ENCODE measurements at places on chromosomes 11 and 22.

DNA sequence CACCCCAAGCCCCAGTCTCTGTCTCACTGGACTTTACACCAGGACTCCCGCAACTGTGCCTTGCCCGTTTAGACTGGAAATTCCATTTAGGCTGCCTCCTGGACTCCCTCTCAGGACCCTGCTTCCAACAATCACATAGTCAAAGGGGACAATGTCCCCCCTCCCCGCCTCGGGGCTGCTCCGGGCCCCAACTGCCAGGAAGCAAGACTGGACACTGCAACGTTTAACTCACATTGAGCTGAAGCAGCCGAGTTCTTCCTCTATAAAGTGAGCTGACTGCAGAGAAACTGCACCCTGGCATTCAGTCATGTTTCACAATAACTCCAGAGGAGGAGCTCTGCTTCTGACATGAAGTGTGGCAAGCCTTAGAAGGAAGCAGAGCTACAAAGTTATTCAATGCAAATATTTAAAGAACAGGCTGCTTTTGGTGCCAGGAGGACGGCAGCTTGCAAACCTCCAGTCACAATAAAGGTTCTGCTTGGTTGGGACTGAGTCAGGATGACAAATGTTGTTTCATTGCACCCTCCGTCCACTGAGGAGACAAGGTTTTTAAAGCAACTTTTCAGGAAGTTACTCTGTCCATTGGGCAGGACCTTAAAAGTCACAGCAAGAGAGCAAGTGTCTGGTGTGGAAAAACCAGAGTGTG, 19.9 kb downstream of the PACSIN2 start:
- no peak for DNase-seq

- DNase-seq = no peak
Observed at GRCh38 chr11:129967996-129968395, 34.6 kb downstream of the PRDM10 start.

- DNase-seq = no peak
Observed at GRCh38 chr22:25281675-25282345, 62.4 kb downstream of the CRYBB2 start.

DNA sequence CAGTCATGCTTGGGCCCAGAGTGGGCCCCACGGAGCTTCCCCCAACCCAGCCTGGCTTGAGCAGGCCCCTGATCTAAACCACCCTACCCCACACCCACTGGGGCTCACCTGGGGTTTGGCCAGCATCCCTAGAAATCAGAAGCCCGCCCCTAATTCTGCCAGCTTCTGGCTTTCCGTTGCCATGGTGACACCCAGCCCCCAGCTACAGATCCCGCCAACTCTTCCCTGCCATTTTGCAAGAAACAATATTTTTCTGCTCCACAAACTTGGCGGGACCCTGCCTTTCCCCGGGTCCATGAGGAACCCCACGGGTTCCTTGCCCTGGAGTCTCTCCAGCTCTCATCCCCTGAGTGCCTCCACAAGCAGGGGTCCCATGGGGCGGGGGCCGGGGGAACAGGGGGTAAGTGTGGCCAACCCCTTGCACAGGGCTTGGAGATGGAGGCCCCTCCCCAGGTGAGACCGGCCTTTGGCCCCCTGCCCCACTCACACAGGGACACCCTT, 90.0 kb downstream of the CDKN1C start:
- DNase-seq = no peak

- no peak for DNase-seq
Observed at GRCh38 chr22:22810018-22810427, 77.6 kb upstream of the IGLL5 start.

GRCh38 chr22:45577746-45578523, 75.3 kb downstream of the FBLN1 start:
- peak; percentile 56 for DNase-seq

- DNase-seq = peak; percentile 77
Observed at GRCh38 chr11:75142714-75143419, 8.0 kb upstream of the SLCO2B1 start.

DNA sequence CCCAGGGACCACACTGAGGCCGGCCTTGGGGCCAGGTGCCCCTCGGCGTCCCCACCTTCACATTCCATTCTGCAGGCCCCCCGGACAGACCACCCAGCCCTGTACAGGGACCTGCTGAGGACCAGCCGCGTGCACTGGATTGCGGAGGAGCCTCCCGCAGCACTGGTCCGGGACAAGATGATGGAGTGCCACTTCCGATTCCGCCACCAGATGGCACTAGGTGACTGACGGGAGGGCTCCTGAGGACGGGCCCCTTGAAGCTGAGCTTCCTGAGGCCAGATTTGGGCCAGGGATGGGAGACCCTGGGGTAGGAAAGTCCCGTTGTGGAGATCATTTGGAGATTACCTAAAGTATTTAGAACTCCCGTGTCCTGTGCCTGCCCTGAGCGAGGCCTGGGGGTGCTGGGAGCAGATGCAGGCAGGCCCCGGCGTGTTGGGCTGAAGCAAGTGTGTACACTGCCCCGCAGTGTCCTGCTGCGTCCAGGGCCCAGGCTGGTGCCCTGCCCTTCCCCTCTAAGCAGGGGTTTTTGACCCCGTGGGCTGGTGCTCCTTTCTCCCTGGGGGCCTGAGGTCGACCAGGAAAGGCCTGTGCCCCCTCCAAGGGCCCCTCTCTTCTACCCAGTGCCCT, 20.0 kb downstream of the TRMU start:
- no peak for DNase-seq

GRCh38 chr22:28381429-28382167, 298.0 kb downstream of the TTC28 start:
- no peak for DNase-seq

GRCh38 chr22:19819911-19820879, 34.5 kb downstream of the GNB1L start:
- no peak for DNase-seq

GRCh38 chr11:128891913-128892398, 800 bp downstream of the KCNJ5 start:
- DNase-seq = no peak

- no peak for DNase-seq
Observed at GRCh38 chr11:128453444-128454336, 133.7 kb downstream of the ETS1 start.

DNA sequence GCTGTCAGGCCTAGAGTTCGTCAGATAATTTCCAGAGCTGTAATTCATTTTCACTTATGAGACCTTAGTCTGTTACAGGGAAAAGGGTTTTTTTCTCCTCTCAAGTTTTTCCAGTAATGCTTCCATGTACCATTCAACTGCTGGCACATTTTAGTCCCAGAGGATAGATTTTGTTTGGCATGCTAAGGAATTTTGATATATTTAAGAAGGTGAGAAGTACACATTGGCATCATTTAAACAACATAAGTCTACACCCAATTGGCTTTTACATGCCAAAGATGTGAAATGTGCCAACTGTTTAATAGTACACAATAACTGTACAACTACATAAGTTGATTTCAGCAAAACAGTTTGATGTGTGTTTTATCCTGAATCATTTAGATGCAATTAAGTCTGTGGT, 71.0 kb downstream of the PAX6 start:
- no peak for DNase-seq

DNA sequence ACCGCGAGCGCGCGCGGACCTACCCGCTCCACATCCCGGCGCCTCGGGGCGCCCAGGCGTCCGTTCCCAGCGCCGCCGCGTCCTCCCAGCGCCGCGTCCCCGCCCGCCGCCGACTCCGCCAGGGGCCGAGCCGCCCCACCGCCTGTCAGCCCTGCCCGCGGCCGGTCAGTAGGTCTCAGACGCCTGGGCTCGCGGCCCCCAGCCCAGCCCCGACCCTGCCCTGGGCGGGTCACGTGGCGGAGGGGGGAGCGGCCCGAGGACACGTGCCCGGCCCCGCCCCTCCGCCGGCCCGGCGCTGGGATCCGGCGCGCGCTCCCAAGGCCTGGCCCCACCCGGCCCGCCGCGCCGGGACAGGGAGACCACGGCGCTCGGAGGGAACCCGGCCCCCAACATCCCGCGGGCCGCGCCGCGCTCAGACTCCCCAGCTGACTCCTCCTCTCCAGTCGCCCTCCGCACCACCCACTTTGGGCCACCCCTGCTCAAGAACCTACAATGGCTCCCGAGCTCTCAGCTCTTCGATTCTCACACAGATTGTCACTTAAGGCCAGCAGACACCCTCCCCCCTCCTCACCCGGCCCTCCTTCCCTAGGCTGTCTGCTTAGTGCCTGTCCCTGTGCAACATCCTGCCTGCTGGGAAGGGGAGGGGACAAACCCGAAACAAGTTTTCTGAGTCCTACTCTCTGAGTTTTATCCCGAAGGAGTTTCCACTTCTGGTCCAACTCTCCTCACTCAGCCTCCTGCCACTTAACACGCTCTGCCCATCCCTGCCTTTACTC, at the start of gene RAB3IL1:
TSS of gene RAB3IL1 (minus strand) at position 233 of the 776 bp plus-strand sequence. CDS start at position 34, 199 bp downstream.
- DNase-seq = no peak

All from HS-27A (cell line).